ENCODE measurements at places on chromosomes 1 and 21. TPM values are rescaled to one million over a fixed set of nuclear protein-coding genes. Genes with fewer than 3 reads are reported as not detected.

- DNase-seq = no peak
Measured at GRCh38 chr1:170539154-170539553, 7.2 kb downstream of the GORAB start.

KPRP gene
- total RNA-seq = not detected

APCS gene
- total RNA-seq = 1,727 TPM

DNA sequence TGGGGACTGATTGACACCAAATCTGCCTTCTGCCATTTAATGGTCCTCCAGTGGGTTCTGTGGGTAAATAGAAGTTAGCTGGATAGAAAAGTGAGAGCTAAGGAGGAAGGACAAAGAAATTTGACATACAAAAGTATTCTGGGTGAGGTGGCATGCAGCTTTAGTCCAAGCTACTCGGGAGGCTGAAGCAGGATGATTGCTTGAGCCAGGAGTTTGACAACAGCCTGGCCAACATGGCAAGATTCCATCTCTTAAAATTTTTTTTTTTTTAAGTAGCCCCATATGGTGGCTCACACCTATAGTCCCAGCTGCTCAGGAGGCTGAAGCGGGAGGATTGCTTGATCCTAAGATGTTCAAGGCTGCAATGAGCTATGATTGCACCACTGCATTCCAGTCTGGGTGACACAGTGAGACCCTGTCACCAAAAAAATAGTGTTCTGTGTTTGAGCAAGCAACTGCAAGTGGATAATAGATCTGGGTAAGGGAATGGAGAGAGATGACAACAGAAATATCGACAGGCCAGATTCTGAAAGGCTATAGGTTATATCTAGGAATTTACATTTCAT lies 13.4 kb downstream of the RTCA start:
- DNase-seq = no peak

DNA sequence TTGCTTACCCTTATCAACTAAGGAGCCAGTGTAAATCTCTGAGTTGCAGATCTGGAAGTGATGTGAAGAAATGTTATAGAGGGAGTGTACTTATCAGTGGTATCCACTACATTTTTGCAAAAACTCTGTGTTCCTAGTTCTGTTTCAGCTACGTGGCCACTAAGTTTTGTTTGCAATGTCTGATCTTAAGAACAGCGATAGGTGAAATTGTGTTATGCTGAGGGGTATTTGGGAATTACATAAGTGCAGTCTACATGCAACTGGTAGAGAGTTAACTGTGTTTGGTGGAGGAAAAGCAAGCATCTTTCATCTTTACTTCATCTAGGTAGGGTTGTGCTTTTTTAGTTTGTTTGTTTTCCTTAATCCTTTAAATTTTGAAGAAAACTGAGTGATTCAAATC lies 198.8 kb upstream of the SGIP1 start:
- no peak for DNase-seq

SHE gene
- total RNA-seq = 5.4 TPM

GRCh38 chr1:222759451-222760035 lies 22.5 kb downstream of the FAM177B start:
- no peak for DNase-seq

DNA sequence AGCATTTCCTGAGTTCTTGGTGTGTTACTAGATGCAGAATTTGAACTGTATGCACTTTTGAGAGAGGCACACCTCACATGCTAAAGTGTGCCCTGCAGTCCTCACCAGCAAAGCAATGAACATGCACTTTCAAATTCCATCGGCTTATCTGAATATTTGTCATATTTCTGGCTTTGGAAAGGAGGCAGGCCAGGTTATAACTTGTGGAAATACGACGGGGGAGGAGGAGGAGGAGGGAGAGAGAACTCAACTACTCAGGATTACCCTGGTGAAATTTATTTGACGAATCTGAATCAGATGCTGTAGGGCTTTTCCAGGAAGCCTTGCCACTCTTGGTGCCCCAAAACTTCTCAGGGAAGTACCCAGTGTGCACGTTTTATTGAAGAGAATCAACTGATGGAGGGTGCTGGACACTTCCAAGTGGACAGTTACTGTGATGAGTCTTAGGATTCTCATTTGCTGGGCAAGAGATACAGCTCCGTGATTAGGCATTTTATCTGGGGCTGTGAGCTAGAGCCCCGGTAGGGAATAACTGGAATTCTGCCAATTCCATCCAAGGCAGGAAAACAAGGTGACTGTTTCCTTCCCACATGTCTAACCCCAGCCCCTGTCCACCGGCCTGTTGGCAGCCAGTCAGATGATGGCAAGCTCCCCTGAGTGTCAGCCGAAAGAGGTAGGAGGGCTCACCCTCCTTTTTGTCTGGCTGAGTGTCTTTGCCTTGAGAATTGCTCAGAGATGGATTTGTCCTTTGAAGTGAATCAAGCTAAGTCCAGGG lies 3.8 kb downstream of the PDPN start:
- no peak for DNase-seq
